ENCODE measurements at places on chromosomes 2 and 18.

GRCh38 chr2:231172025-231172424 is 26.4 kb upstream of the ARMC9 start:
- no peak for DNase-seq

- no peak for DNase-seq
Observed at GRCh38 chr2:67858886-67859285, 203.9 kb downstream of the C1D start.

GRCh38 chr2:203626952-203627681 is 79.3 kb upstream of the CD28 start:
- DNase-seq, result no peak

GRCh38 chr2:98099939-98100743 is 13.2 kb downstream of the VWA3B start:
- no peak for DNase-seq

DNA sequence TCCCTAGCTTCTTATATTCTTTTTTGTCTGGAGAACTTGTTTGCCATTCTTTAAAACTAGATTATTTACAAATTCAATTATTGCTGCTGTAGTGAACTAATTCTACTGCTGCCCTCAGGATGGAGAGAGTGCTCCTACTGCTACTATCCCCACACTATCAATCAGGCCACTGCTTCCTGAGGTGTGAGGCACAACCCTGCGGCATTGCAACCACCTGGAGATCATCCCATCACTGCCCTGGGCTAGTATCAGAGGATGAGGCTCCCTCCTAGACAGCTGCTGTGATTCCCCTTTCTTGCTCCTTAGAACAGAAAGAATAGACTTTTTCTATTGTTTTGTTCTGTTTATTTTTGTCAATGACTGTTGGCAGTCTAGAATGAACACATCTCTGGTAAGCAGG is 146.6 kb downstream of the CDH19 start:
- no peak for DNase-seq

DNA sequence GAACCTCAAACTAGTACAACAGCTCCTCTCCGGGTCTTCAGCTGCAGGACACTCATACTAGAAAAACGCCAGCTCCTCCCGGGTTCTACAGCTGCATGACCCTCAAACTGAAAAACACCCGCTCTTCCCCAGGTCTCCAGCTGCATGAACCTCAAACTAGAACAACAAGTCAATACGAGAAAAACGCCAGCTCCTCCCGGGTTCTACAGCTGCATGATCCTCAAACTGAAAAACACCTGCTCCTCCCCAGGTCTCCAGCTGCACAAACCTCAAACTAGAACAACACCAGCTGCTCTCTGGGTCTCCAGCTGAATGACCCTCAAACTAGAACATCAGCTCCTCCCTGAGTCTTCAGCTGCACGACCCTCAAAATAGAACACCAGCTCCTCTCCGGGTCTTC is 315.0 kb upstream of the TFPI start:
- no peak for DNase-seq

- DNase-seq, result no peak
Observed at GRCh38 chr2:128921751-128922150, 603.1 kb upstream of the HS6ST1 start.

GRCh38 chr2:68690851-68691250 is 43.8 kb upstream of the ARHGAP25 start:
- DNase-seq, result no peak

GRCh38 chr2:127347734-127348392 is 39.9 kb downstream of the MAP3K2 start:
- DNase-seq, result no peak

DNA sequence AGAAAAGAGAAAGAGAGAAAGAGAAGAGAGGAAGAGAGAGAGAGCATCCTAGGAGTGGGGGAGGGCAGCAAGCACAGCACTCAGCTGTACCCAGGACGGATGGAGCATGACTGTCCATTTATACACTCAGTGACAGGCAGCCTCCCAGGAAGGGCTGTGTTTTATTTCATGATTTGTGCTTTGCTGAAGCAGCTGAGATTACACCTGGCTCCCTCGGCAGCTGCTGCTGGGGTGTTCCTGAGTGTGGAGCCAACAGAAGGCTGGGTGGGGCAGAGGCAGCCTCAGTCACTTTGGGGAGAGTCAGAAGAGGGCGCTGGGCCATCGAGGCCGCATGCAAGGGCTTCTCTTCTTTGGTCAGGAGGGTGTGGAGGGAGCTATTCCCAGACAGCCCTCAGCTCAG is 47.8 kb upstream of the TEX51 start:
- DNase-seq, result no peak

- no peak for DNase-seq
Observed at GRCh38 chr2:235614900-235615712, 121.3 kb downstream of the AGAP1 start.

GRCh38 chr18:7417727-7418126 is 149.4 kb upstream of the PTPRM start:
- no peak for DNase-seq

DNA sequence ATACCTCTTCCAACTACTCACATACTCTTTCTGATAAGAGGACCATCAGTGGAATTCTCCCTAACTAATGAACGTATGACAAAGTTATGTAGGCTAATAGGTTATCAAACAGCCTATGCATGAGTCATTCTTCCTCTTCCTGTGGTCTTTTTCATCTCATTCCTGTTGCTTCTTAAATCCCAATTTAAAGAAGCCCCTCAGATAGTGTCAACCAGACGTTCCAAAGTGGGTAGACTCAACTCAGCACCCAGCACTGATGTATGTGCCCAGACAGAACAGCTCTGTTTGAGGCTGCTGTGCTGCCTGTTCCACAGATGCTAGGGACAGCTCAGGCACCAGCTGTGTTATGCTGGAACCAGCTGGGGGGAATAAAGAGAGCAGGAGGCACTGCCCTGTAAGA is 52.6 kb downstream of the CXCR4 start:
- no peak for DNase-seq

DNA sequence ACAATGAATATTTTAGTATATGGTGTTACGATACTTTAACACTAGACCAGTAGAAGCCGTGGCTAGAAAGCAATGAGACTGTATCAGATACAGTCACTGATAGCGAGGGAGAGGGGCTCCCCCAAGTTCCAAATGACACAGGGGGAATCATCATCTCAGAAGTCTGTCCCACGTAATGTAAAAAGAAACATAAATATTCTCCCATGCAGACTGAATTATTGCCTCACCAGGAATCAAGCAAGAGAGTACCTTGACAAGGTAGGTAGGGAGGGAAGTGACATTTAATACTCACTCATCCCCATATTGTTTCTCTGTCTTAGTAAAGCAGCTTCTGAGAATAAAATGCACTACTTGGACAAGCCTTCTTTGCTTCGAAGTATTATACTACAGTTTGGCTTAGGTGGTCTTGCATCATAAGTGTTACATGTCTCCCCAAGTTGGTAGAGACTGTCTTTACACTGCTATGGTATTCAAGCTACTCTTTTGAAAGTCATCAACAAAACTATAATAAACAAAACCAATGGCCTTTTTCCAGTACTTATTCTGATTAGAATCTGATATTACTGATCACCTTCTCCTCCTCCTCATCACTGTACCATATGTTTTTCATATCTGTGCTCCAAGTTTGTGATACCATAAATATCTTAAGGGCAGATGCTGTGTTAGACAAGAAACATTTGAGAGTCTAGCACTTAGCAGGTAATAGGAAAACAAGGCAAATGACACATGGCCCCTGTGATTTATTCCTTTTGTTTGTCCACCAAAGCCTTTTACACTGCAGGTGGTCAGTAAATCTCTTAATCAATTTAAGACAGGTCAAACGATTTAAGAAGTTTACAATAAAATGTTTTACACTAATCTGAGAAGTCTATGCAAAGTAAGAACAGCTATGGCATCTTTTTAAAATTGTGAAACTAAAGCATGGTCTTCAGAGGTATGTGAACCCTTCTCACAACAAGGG is 2.7 kb downstream of the LAPTM4A start:
- DNase-seq, result no peak

DNA sequence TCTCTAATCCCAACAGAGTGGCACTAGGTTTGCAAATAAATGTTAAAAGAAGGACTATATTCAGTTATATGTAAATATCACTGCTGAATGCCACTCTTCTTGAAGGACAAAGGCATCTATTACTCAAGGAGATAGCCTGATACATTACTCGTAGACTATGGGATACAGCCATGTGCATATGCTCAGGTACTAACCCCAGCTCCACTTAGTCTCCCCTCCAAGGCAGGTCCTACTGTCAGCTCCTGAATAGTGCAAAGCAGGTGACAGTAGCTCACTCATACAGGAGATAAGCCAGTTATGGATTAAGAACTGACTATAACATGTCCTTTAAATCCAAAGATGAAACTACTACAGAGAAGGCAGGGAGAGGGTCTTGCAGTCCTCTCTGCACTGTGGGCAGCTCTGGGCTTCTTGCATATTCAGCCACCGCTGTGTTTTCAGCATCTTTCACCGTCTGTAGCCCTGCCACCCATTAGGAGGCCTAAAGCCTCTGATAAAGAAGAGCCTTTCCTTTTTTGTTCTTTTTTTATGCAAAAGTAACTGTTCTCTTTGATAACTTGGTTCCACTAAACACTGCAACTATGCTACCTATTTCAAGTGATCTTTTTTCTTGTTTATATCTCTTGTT is 135.1 kb upstream of the EPB41L3 start:
- no peak for DNase-seq

- no peak for DNase-seq
Observed at GRCh38 chr2:104233591-104233990, 620.3 kb upstream of the POU3F3 start.

- DNase-seq, result no peak
Observed at GRCh38 chr2:126949775-126950174, 51.1 kb downstream of the TEX51 start.

DNA sequence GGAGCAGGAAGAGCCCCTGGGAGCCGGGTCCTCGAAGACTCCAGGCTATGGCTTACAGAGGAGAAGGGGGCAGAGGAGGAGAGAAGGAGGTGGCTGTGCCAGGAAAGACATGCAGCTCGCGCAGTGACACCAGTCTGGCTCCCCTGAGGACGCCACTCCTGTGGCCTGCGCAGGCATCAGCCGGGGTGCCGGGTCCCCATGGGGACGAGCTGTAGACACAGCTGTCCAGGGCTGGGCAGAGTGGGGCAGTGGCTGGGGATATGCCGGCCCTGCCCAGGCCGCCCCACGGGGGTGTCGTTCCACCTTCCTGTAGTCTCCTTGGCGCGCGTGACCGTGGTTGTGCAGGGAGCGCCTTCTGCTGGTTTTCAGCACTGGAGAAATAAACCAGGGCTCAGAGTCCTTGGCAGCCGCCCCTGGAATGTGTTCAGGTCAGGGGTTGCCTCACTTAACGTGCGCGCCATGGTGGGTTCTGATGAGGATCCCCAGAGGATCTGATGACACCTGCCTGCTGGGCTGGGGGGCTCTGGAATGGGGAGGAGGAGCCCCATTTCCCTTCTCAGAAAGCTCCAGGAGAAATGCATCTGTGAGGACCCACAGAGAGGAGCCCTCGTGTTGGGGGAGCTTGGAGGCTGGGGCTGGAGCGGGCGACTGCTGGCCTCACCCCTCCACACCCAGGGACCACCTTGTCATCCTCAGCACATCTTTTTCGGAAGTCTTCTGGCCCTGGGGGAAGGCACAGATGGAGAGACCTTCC is 26.7 kb downstream of the RAMP1 start:
- DNase-seq, result no peak

DNA sequence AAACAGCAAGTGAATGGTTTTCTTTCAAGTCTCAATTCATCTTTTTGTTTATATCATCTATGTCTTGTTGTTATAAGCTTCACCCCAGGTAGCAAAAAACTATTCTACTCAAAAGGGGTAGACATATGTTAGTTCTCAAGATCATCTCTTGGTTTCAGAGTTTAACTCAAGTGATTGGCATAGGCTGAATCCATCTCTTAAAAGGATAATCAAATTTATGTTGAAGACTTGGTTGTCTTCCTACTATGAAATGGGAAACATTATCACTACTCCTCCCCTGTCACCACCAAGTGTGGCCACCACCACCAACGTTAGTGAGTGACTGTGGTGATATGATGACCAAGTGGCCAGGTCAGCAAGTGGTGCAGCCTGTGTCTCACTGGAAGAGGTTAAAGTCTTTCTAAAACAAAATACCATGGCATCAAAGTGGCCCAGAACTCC is 1.5 kb downstream of the IL1B start:
- no peak for DNase-seq

- DNase-seq, result no peak
Observed at GRCh38 chr2:186099826-186100225, 361.2 kb downstream of the FSIP2 start.

GRCh38 chr2:64262816-64263215 is 118.6 kb upstream of the PELI1 start:
- DNase-seq, result no peak
